Stimulated activated naive CD4-positive, alpha-beta T cell (primary cell): ENCODE measurements at places on chromosomes 7 and 10.

- DNase-seq, result no peak
These were observed 74.4 kb upstream of the TCF7L2 start for GRCh38 chr10:112875476-112876267.

- DNase-seq, result no peak
These were observed 14.0 kb upstream of the HGF start for GRCh38 chr7:81783818-81784217.

GRCh38 chr10:116014871-116015582 is 258.0 kb downstream of the GFRA1 start:
- DNase-seq, result no peak

DNA sequence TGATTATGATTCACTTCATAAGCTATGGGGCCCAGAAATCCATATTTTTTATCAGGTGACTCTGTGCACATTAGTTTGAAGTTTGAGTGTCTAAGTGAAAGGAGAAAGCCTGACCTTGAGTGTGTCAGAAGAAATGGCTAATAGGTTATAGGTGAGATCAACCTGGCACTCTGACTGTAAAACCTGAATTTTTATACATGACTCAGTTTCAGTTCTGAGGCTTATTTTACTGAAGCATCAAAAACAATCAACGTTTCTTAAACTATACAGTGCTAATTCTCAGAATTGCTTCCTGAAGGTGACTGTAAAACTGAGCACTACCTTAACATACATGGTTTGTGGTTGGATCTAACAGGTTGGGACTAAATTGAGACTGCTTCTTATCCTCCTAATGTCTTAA is 159.4 kb upstream of the AHR start:
- DNase-seq, result peak; percentile 4

- DNase-seq, result no peak
These were observed 13.9 kb upstream of the TBATA start for GRCh38 chr10:70799124-70799523.

DNA sequence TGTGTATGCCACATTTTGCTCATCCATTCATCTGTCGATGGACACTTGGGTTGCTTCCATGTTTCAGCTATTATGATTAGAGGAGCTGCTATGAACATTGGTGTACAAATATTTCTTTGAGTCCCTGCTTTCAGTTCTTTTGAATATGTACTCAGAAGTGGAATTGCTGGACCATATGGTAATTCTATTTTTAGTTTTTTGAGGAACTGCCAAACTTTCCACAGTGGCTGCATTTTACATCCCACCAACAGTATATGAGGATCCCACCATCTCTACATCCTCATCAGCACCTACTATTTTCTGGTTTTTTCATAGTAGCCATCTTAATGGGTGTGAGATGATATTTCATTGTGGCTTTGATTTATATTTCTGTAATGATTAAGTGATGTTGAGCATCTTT is 44.7 kb upstream of the ZMIZ2 start:
- DNase-seq, result no peak

- no peak for DNase-seq
These were observed 209.7 kb upstream of the TMEM196 start for GRCh38 chr7:19982841-19983835.

GRCh38 chr10:113213035-113213434 is 263.0 kb downstream of the TCF7L2 start:
- no peak for DNase-seq

- no peak for DNase-seq
These were observed 207.0 kb downstream of the ANK3 start for GRCh38 chr10:60182691-60183090.

DNA sequence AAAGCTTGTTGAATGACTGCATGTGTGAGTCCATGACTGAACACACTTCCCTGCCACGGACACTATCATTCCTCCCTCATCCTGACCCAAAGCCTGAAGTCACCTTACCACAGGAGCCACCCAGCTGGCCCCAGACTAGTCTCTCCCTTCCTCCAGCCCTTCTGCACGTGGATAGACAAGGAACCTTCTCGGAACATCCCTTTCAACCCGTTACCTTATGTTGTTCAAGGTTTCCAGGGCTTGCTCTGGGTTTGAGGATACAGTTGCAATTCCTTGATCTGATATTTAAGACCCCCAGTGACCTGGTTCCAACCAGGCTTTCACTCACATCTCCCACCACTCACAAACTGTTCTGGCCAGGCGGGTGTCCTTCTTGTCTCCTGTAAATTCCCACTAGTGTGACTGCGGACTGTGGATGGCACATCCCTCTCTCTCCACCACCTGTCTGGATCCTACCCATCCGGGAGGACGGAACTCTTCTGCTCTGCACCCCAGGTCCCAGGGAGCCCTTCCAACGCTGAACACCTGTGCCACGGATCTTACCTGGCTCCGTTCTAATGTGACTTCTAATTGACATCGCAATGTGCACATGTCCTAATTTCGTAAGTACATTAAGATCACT is 62.5 kb downstream of the HIPK2 start:
- DNase-seq, result no peak

GRCh38 chr10:127940866-127941640 is 34.1 kb downstream of the PTPRE start:
- DNase-seq, result no peak

DNA sequence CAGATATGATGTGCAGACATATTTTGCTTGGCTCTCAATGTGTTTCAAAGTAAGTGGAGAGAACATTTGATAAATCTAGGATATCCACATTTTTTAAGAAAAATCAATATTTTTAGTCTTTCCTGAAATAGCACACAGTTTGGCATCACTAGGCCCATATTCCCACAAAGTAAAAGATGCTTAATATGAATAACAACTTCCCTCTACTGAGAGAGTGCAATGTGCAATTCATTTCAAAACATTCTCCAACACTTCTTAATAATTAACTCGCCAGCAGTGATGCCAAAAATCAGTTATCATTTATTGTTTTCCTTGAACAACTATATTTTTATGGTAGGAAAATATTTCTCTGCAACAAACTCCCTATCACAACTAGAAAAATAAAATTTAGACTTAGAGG is 800.2 kb upstream of the MBL2 start:
- DNase-seq, result no peak

DNA sequence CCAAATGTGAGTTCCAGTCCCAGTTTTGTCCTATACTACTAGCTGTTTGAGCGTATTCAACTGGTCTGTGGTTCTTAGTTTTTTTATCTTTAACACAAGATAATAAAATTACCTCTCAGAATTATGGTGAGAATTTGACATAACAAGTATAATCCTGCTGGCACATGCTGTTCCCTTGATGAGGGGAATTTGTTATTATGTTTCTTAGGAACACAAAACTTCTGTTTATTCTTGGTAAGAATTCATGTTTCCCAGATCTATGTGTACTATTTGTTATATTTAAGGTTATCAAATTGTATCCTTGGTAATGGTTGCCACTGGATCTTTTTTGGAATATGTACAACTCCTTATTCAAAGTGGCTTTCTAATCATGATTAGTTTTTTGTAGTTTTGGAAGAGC is 335.6 kb downstream of the ADK start:
- no peak for DNase-seq

GRCh38 chr10:74305730-74306129 is 154.7 kb downstream of the ADK start:
- DNase-seq, result no peak

GRCh38 chr7:102232611-102233286 is 53.9 kb upstream of the SH2B2 start:
- no peak for DNase-seq

DNA sequence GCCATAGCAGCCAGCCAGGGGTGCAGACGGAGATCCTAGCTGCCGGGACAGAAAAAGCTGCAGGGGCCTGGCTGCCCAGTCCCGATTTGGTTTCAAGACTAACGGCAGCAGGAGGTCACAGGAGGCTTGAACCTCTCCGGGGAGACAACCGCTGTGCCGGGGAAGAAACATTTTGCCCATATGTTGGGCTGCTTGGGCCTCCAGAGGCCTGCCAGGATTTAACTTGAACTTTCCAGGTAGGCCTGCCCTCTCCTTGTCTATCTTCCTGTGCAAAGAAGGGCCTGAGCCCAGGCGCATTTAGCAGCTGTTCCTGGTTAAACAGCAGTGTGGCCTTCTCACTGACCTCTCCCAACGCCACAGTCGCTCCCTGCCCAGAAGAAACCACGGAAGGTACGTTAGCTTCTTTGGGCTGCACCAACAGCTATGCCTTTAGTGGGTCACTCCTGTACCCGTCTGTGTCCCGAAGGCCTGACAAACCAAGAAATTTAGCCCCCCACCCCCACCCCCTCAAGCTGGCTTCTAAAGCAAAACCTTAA is 17.1 kb upstream of the PTF1A start:
- no peak for DNase-seq

GRCh38 chr10:108439397-108439796 is 1274.9 kb upstream of the SORCS1 start:
- DNase-seq, result no peak

GRCh38 chr7:49483142-49483541 is 290.3 kb upstream of the VWC2 start:
- no peak for DNase-seq

GRCh38 chr7:27921081-27921836 is 181.3 kb downstream of the TAX1BP1 start:
- DNase-seq, result peak; percentile 51

- DNase-seq, result no peak
These were observed 20.8 kb downstream of the CCDC6 start for GRCh38 chr10:59885430-59886134.

GRCh38 chr10:116611153-116611545 is 9.6 kb upstream of the PNLIPRP2 start:
- DNase-seq, result no peak

DNA sequence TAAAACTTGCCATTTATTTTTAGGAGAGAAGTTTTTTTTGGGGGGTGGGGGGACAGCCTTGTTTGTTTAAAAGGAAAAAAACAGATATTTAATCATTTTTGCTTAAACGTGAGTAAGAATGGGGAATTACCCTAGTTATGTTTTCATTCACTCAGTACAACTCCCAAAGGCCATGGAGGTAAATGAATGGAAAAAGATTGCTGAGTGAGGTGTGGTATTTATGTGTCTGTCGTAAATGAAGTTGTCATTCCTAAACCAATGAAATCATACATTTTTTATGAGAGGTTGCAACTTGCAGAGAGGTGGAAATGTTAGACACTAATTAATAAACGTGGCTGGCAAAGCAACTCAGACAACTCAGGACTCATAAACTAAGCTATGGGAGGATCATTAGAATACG is 218.1 kb downstream of the CELF2 start:
- DNase-seq, result no peak

GRCh38 chr7:150449206-150449952 is 1.1 kb upstream of the GIMAP8 start:
- peak; percentile 29 for DNase-seq

DNA sequence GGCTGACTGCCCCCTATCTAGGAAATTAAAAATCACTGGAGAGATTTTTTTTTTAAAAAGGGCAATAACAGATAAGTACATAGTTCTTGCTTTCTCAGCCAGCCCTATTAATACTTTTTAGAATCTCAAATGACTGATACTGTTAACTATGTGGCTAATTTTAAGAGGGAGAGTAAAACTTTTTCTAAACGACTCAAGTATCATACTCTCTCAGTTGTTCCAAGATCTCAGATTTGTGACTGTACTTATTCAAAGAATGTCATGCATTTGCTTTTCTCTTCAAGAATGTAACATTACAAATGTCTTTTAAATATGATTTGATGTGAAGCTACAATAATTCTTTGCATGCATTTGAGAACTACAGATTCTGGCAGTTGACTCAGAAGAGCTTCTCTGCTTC is 55.4 kb upstream of the RAB11FIP2 start:
- DNase-seq, result no peak

DNA sequence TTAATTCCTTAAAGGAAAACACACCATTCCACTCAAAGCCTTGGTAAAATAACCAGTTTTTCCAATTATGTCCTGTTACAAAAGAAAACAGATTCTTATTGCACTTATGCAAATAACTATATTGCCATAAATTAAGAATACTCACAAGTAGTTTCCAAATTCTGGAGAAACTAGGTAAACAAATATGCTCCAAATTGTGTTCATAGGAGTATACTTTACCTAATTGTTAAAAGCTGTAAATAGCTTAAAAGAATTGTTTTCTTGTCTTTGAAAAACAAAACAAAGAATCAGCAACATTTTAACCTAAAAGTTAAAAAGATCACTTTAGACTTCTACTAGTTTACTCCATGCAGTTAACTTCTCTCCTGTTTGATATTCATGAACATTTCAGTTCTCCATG is 38.9 kb upstream of the LRGUK start:
- no peak for DNase-seq

DNA sequence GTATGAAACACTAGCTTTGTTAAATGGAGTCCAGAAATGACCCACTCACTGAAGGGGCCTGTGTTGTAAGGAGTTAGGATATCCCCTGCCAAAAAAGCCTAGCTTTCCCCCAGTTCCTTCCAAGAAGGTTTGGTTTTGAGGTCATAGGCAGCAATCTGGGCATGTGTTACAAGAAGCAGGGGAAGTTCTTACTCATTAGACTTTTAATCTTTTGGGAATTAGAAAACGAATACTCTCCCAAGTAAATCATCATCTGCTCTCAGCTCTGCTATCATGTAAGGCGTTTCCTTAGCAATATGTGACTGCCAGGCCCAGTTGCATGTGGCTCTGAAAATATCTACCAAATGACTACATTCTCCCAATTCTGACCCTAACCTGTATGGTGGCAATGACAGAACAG is 3.7 kb downstream of the NOD1 start:
- no peak for DNase-seq

- DNase-seq, result no peak
These were observed 18.9 kb downstream of the SGMS1 start for GRCh38 chr10:50604809-50605208.

GRCh38 chr10:71780719-71781118 is 7.4 kb upstream of the VSIR start:
- no peak for DNase-seq

DNA sequence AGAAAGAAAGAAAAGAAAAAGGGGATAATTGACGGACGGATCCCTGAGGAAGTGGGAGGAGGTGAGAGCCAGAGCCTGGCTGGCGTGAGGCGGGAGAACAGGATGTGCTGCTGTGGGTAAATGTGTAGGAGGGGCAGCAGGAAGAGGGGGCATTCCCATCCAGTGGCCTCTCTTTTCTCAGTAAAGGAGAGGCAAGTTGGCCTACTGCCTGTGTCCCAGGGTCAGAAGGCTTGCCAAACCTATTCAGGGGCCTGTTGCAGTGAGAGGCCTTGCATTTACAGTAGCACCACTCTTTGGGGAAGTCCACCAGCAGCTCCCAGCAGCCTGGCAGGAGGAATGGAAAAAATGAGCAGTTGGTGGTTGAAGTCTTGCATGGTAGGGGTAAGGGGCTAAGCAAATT is 26.6 kb upstream of the ASCC1 start:
- DNase-seq, result no peak

DNA sequence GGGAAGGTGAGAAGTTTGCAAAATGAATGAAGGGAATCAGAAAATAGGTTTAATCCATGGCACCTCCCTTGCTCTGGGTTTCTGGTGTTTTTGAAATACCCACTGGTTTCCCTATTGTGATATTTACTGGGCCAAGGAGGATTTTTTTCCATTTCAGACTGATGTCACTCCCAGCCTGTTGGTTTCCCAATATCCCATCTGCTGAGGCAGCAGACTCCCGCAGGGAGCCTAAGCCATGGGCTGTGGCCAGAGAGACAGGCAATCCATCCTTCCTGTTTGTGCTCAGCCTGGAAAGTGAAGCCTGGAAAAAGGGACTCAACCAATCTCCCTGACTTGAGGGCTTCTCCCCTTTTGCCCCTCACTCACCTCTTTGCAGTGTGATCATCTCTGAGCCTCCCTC is 22.8 kb downstream of the FAM107B start:
- no peak for DNase-seq
